ENCODE measurements at places on chromosomes 13 and 19.

DNA sequence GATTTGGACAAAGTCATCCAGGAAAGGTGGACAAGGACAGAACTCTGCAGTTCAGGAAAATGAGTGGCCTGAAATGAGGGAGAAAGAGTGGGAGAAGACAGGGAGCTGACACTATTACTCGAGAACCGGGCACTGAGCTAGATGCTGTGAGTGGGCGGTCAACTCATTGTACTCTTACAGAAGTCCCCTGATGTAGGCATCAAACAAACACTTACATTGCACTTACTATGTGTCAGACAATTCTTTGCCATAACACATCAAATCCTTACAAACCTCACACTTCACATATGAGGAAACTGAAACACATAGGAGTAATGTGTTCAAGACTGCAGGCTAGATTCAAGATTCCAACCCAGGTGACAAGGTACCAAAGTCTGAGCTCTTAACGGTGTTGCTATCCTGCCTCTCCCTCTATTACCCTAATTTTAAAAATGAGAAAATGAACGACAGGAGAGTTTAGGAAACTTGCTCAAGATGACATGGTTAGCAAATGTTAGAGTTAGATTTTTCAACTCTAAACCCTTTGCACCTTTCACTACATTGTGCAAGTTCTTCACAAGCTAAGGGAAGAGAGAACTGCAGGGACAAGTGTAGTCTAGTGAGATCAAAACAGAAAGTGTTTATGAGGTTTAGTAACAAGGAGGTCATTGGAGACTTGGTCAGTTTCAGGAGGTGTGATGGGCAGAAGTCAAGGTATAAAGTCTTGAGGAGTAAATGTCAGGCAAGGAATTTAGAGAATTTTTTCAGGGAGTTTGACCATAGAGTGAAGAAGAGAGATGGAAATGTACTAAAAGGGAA, 4.9 kb upstream of the MEDAG start:
- no peak for DNase-seq

DNA sequence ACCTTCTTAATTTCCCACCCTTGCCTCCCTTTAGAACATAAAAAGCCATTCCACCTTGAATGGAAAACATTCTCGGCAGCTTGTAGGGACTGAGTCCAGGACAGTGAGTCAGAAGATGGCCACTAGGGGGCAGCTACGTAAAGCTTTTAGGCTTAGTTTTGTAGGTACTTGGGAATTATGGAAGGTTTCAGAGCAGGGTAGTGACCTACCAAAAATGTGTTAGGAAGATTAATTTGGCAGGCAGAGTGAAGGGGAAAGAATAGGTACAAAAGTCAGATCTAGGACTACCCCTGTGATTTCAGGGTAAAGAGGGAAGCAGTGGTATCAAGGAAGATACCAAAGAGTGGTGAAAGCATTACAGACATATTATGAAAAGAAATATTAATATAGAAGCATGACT, 198.4 kb downstream of the NDFIP2 start:
- peak; percentile 76 for DNase-seq

GRCh38 chr13:98415326-98416070, 161.4 kb downstream of the STK24 start:
- DNase-seq, result no peak

DNA sequence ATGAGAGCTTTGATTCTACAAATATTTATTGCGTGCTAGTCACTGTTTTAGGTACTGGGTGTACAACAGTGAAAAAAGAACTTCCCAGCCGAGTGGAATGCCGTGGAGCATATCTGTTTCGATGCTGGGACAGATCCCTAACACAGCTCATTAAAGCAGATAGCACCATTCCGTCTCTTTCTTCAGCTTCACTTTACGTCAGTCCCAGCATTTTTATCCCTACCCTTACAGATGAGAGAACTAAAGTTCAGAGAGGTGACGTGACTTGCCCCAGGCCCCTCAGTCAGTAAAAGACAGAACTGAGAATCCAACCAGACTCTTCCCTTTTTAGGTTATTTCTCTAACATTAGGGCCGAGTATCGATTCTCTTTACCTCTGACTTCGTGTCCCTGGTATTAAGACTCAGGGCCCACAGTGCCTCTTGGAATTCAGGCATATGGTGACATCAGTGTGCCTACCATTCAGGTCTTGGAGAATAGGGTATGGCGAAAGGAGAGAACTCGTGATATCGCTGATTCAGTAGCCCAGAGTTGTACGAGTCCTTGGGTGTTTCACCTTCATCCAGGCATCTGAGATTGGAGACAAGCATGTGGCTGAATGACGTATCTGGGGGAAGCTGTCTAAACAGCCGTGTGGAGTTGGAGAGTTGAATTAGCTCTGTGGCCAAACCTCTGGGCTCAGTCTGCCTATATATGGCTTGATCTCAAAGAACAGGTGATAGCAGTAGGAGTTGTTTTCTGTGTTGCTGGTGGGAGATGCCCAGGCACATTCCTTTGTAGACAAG, 27.1 kb downstream of the ACTN4 start:
- DNase-seq, result no peak

GRCh38 chr13:108549934-108550333, 79.5 kb upstream of the MYO16 start:
- no peak for DNase-seq

- peak; percentile 14 for DNase-seq
These were observed 25.0 kb downstream of the GRIN2D start for GRCh38 chr19:48418317-48419064.

GRCh38 chr19:13959962-13960862, 7.9 kb downstream of the DCAF15 start:
- no peak for DNase-seq

DNA sequence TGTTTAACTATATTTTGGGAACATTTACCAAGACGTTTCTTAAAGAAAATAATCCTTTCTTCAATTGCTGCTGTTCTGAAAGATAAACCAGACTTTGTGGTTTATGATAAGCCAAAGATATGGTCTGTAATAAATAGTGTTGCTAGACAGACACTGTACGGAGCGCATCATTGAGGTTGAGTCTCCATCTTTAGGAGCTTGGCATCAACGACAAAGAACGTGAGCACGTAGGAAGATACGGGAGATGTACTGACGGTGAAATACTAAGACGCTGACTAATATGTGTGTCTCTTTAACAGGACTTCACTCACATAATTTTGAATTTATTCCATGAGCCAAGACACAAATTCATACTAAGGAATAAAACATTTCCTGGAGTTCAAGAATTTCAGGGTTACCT, 16.2 kb downstream of the TEX29 start:
- DNase-seq, result no peak

DNA sequence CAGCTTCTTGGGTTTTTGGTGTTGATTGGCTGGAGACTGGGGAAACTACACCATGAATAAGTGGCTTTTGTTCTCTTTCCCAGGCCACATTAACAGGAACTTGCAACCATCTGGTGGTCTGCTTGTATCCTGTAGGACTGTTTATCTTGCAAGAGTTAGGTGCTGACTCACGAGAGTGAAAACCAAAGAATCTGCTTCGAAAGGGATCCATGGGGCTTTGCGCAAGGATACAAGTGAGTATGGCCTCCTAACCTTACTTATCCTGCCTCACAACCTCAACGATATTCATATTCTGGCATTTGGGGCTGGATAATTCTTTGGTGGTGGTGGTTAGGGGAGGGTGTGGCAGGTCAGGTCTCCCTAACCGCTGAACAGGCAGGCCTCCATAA, 4.7 kb upstream of the SIGLECL1 start:
- DNase-seq, result peak; percentile 46

GRCh38 chr13:97696921-97697320, 256.6 kb upstream of the IPO5 start:
- no peak for DNase-seq

DNA sequence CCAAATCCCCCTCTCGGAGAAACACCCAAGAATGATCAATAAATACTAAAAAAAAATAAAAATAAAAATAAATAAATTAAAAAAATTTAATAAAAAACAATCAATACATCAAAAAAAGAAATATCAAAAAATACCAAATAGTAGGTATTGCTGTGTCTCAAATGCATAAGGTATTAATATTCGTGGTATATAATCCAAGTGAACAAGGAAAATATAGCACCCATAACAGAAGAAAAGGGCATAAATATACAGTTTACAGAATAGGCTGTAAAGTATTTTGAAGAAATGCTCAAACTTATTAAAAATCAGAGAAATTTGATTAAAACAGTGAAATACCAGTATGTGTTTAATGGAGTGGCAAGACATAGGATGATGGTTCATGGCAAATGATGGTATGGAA, 7.6 kb upstream of the ZNF227 start:
- DNase-seq, result no peak

GRCh38 chr13:79225487-79226232, 180.4 kb downstream of the RBM26 start:
- peak; percentile 14 for DNase-seq

GRCh38 chr13:113207890-113208420, 514 bp downstream of the PCID2 start:
- peak; percentile 22 for DNase-seq

- DNase-seq, result no peak
These were observed 108.6 kb downstream of the AKAP11 start for GRCh38 chr13:42380420-42381164.

DNA sequence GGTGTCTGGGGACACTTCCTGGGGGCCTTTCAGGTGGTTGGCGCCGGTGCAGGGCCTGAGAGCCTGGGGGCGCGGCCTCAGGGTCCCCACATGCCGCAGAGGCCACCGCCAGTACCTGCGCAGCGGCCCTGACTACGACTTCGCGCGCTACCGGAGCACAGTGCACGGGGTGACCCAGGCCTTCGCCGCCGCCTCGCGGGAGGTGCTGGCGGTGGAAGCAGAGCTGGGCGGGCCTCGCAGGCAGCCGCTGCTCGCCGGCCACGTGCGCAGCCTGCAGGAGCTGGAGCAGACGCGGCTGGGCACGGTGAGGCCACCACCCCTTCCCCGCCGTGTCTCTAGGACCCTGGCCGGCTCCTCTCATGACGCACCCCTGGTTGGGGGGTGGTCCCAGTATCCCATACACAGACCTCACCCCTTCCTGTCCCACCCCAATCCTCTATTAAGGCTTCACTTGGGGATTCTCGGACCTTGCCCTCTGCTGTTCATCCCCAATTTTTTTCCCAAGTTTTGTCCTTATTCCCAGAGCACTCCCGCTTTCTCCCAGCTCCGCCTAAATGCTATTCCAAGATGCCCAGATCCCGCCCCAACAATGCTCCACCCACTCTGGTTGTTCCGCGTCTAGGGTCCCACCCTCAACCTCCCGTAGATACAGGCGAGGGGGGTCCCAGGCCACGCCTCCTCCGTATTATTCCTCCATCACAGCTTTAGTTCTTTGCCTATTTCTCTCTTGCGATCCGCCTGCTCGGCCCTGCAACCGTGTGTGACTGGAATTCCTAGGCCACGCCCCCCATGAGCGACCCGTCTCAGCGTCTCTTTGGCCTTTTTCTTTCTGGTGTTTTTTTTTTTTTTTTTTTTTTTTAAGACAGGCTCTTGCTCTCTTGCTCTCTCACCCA, 1.0 kb downstream of the REX1BD start:
- peak; percentile 63 for DNase-seq

GRCh38 chr13:47459512-47459911, 541.6 kb downstream of the SUCLA2 start:
- peak; percentile 42 for DNase-seq

GRCh38 chr19:47032171-47032811, 12.7 kb downstream of the NPAS1 start:
- peak; percentile 56 for DNase-seq

GRCh38 chr13:27619093-27619727, 1.1 kb downstream of the LNX2 start:
- DNase-seq, result peak; percentile 21

- no peak for DNase-seq
These were observed 5.1 kb downstream of the TMEM272 start for GRCh38 chr13:51839711-51840540.

DNA sequence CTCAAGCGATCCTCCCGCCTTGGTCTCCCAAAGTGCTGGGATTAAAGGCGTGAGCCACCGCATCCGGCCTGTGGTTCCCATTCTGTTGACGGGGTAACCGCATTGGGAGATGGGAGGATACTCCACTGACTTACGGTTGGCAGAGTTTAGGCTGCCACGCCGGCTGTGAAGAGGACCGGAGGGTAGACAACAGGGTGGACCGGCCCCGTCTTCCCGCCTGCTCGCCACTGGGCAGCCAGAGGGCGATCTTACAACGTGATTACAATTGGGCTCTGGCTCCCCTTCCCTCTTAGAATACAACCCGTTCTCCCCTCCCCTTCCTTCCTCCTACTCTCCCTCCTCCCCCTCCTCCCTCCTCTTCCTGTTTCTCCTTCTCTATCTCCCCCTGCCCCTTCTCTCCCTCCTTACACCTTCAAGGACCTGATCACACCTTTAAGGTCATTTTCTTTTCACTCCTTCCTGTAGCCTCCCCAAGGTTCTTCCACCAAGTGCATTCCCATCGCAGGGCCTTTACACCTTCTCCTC, 957 bp upstream of the CCDC194 start:
- DNase-seq, result peak; percentile 50

DNA sequence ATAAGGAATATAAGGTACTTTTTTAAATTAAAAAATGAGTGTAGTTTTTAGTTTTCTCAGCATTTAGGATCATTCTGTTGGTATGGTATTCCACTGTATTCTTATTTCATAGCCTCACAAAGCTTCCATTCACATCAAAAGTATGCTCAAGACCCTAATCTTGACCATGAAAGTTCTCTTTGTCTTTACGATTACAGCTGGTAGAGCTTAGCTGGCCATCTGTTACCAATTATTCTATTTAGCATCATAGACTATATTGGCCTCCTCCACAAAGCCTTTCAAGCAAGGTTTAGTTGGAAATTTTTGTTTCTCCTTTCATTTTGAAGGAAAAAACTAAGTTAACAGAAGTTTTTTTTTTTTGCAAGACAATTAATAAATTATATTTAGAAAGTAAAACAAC, 245.1 kb downstream of the KCTD12 start:
- no peak for DNase-seq

GRCh38 chr19:45071545-45071938, 4.7 kb downstream of the ZNF296 start:
- DNase-seq, result no peak

DNA sequence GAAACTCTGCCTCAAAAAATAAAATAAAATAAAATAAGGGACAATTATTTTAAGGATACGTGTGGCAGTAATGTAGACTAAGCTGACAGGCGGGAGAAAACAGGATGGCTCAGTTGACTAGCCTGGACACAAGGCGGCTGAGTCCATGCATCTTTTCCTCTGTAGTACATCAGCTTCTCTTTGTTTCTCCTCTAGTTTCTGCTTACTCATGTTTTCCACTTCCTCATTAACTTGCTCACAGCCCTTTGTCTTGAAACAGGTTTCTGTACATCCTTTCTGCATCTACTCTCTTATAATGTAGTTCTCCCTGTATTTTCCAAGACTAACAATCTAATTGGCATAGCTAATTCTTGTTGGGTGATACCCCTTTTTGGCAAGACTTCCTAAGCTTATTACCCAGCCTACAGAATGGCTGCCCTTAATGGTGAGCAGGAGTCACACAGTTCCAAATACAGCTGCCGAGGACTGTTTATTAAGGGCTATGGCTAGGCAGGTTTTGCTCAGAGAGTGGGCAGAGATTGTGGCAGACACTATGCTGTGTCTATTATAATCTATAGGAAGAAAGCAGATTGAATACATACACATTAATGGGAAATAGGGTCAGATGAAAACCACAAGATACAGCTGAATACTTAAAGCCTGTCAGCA, 58.7 kb upstream of the KLF5 start:
- peak; percentile 19 for DNase-seq

GRCh38 chr13:66225072-66225471, 1005.1 kb downstream of the PCDH9 start:
- no peak for DNase-seq

- DNase-seq, result peak; percentile 72
These were observed 262.3 kb downstream of the TBC1D4 start for GRCh38 chr13:75219479-75220237.

- DNase-seq, result peak; percentile 82
These were observed 453.9 kb downstream of the COG6 start for GRCh38 chr13:40109351-40109844.
